LNCaP clone FGC (cell line): ENCODE measurements at places on chromosomes 6 and 20.
A peak's percentile ranks its signal among the peaks of the same experiment; 100 is the strongest.

DNA sequence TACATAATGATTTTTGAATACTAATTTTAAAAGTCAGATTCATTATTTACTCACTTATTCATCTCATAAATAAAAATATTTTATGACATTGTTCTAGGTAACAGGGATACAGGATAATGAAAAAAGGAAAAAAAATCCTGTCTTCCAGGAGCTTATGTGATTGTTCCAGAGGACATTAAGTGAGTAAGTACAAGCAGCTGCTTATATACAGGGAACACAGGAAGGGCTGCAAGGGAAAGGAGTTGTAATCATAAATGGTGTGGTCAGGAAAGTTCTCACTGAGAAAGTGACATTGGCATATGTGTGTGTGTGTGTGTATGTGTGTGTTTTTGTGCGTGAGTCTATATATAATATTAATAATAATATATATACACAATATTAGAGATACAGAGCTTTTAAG is 121.8 kb downstream of the HAO1 start:
- DNase-seq = no peak

- no peak for DNase-seq
Observed at GRCh38 chr6:126066053-126067048, 80.0 kb downstream of the TRMT11 start.

DNA sequence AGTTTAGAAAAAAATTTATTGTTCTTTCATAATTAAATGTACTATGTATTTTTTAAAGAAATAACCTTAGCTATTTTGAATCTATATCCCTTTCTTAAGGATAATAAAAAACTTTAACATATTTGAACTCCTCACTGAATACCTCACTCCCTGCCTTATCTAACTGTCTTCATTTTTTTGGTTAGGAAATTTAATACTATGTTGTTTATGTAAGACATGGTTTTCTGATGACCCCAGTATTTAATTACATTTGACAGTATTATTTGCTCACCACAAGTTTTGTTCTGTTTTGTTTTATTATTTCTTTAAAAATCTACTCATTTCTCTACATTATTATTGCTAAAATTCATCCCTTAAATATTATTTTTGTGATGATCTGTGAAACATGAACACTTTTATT is 394.4 kb upstream of the ADGRB3 start:
- no peak for DNase-seq

GRCh38 chr20:1952737-1953530 is 40.9 kb downstream of the PDYN start:
- no peak for DNase-seq

DNA sequence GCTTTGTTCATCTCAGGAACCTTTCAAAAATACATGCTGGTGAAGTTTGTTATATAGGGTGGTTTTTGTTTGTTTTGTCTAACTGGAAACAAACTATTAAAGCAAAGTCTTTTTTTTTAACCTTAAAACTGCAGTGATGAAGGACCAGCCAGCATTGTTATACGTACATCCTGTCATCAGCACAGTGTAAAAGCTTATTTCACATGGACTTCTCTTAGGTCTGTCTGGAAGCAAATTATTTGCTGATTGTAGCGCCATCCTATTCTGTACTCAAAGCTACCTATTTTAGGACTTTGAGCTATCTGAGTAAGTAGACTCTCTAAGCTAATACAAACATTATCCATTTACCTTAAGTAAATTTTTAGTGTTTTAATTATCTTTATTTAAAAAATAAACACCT is 61.7 kb downstream of the SNX9 start:
- no peak for DNase-seq

GRCh38 chr20:8447262-8448120 is 315.4 kb downstream of the PLCB1 start:
- DNase-seq = peak; percentile 63

DNA sequence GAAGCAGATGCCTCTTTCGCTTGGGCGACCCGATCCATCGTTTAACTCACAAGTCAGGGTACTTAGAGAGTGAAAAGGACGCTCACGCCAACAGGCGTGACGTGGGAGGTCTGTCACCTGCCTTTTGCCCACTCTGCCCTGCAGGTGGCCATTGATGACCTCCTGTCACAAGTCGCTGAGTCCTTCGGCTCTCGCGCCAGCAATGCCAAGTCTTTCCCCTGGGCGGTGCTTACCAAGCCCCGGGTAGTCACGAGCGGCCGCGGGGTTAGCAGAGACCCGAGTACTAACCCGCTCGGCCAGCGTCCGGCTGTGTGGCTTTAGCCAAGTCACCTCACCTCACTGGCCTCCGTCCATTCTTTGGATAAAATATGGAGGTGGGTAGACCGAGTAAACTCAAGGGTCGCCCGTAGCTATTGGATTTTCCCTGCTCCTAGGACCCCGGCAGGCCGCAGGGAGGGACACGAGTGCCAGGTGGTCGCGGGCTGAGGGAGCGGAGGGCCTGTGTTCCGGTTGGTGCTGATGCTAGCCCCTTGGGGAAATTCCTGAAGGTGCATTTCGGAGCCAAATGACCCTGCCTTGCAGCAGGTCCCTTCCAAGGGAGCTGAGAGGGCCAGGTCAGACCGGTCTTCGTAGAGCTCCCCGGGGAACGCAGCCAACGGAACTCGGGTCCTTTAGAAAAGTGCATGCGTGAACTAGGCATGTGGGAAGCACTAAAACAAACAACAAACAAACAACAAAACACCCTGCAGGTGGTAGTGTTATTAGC is 668 bp downstream of the PKIB start:
- DNase-seq = peak; percentile 74

- DNase-seq = no peak
Observed at GRCh38 chr20:51574248-51575033, 31.9 kb upstream of the NFATC2 start.

- DNase-seq = no peak
Observed at GRCh38 chr6:11789744-11790143, 11.1 kb upstream of the ADTRP start.

DNA sequence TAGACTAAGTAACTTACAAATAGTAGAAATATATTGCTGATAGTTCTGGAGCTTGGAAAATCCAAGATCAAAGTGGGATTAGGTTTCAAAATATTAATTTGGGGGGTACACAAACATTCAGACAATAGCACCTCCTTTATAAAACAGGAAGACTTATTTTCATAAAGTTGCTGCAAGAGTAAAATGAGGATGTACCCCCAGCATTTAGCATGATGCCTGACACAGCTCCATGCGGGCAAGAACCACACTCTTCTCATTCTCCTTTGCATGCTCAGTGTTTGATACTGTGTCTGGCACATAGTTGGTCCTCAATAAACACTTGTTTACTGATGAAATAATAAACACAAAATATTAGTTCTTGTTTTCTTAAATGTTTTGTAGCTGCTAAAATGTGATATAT is 332.9 kb downstream of the TFAP2A start:
- no peak for DNase-seq

- no peak for DNase-seq
Observed at GRCh38 chr6:111676383-111676782, 70.7 kb upstream of the TRAF3IP2 start.

DNA sequence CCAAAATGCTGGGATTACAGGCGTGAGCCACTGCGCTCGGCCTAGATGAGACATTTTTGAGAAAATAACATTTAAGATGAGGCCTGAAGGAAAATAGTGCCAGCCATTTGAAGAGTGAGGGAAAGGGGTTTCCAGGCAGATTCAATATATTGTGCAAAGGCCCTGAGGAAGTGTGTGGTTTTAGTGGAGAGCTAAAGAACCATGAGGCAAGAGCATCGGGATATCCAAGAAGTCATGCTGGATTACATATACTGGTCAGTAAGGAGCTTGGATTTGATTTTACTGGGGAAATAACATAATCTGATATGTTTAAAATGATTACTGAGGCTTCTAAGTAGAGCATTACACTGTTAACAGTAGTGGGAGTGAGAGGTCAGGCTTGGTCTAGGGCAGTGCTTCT is 47.0 kb downstream of the CARMIL1 start:
- no peak for DNase-seq

DNA sequence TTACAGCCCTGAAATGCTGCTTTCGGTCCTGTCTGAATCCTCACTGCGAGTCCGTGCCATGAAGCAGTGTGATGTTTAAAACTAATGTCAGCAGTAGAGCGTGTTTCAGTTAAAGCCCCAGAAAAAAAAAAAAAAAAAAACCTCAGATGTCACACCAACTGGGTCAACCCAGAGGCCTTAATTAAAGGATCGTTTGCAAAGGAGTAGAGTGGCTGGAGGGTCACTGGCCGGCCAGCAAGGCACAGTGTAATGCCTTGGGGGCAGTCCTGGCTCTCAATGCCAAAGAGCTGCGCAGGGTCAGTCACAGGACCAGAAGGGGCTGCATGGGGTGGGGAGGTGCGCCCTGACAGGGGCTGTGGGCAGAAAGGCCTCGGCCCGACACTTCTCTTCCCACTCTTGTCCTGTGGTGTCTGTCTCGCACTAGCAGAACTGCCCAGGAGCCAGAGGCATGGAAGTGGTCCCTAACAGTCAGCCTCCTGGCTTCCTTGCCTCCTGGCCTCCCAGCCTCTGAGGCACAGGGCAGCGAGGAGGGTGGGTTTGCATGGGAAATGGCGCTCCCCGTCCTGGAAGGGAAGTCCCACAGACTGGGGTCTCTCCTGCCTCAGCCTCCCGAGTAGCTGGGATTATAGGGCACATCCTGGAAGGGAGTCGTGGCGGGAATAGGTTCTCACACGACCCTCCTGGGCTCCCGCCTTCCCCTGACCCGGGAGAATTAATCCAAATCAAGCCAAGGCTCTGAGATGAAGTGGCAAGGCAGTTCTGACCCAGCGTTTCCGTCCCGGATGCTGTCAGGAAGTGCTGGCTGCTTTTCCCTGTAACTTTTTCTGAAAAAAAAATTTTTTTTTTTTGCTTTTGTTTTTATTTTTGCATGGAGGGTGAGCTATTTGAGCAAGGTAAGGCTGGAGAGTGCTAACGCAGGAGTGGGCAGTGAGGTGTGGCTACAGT is 53.7 kb upstream of the MPC1 start:
- no peak for DNase-seq

DNA sequence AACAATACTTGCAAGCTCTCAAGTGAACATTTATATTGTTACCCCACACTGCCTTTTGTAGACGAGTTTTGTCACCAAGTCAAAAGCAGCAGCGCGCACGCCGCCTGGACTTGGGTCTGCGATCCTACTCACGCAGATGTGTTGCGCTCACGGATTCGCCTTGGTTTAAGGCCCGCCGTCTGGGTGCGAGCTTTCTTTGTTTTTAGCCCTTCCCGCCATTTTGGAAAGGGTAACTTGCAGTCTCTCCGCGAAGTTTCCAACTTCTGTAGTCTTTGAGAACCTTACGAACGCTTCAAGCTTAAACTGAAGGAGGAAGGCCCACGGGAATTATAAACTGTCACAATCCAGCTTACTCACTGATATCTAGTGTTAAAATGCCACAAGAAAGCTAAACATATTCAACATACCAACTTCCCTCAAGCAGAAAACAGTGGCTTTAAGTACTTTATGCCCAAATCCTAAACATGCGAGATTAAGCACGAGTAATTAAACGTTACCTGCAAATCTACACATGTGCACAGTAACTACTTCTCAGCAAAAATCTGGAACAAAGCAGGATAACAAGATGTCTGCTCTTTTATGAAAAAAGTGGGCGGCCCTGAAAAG is 80.4 kb upstream of the BTN3A2 start:
- no peak for DNase-seq

- DNase-seq = no peak
Observed at GRCh38 chr6:14025160-14025559, 92.4 kb upstream of the CD83 start.

- no peak for DNase-seq
Observed at GRCh38 chr6:151675746-151676459, 131.6 kb upstream of the ESR1 start.

DNA sequence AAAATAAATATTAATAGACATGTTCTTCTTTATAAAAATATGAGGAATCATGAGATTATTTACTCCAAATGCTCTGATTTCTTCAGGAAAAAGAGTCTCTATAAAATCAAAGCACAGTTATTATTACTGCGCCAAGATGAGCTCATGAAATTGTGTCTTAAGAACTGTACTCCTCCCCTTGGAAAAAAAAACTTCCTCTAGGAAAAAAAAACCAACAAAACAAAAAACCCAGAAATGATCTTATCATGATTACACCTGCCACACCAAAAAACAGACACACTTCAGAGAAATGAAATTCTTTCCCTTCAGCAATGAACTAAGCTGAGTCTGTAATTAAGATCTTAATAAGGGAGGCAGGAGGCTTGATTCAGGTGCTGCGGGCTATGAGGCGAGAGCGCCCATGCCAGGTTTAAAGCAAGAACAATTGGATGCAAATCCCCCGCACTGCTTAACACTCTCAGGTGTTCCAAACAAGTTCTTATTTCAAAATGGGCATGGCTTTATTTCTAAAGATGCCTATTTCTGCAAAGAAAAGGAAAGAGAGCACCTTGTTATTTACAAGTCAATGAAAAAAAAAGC is 9.1 kb downstream of the NEDD9 start:
- no peak for DNase-seq

GRCh38 chr20:2165871-2166270 is 64.2 kb downstream of the STK35 start:
- no peak for DNase-seq

DNA sequence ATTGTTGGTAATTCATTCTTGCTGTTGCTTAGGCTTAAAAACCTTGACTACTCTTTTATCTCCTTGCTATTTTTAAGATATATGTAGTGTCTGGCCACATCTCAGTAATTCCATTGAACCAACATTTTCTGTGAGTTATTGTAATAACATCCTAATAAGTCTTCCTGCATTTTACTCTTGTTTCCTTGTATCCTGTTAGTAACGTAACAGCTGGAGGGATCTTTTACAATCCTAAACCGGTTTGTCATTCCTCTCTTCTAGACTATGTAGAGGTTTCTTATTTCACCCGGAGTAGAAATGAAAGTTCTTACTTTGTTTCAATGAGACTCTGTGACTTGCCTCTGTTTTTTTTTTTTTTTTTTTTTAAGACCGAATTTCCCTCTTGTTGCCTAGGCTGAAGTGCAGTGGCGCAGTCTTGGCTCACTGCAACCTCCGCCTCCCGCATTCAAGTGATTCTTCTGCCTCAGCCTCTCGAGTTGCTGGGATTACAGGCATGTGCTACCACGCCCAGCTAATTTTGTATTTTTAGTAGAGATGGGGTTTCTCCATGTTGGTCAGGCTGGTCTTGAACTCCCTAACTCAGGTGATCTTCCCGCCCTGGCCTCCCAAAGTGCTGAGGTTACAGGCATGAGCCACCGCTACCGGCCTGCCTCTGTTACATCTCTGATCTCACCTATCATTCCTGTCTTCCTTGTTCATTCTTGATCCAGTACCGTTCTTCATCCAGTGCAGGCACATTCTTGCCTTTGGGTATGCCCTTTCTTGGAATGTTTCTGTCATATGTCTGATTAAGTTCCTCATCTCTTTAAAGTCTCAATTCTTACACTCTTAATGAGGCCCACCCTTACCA is 44.7 kb downstream of the NCOA3 start:
- no peak for DNase-seq
